Inflammatory macrophage treated with lipopolysaccharide for 4 hours (primary cell): ENCODE measurements at places on chromosomes 4 and X.
A peak's percentile ranks its signal among the peaks of the same experiment; 100 is the strongest.

DNA sequence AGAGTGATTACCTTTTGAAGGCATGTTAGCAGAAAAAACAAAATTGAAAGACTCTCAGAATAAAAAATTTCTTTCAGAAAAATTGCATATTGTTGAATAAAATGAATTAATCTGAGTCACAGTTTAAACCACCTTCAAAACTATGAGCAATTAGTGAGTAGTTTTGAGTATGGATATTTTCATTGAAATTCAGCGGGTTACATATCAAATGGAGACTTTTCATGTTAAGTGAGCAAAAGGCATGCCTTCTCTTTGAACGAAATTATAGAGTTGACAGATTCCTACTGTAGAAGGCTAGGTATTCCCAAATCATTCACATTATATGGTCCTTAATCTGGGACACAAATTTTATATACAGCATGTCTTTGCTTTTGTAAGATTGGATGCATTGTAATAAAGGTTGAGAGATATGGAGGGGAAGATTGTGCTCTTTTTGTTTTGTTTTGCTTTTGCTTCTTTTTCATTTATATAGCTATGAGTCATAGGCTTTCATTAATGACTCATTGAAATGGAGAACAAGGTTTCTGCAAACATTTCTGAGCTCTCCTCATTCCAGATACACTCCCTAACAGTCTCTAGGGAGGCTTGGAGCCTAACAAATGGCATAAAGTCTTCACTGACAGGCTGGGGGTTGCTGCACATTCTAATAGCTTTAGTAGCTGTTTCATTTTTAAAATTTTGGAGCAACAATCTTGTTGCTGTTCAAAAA lies 21.6 kb downstream of the PCDH18 start:
- DNase-seq = no peak

DNA sequence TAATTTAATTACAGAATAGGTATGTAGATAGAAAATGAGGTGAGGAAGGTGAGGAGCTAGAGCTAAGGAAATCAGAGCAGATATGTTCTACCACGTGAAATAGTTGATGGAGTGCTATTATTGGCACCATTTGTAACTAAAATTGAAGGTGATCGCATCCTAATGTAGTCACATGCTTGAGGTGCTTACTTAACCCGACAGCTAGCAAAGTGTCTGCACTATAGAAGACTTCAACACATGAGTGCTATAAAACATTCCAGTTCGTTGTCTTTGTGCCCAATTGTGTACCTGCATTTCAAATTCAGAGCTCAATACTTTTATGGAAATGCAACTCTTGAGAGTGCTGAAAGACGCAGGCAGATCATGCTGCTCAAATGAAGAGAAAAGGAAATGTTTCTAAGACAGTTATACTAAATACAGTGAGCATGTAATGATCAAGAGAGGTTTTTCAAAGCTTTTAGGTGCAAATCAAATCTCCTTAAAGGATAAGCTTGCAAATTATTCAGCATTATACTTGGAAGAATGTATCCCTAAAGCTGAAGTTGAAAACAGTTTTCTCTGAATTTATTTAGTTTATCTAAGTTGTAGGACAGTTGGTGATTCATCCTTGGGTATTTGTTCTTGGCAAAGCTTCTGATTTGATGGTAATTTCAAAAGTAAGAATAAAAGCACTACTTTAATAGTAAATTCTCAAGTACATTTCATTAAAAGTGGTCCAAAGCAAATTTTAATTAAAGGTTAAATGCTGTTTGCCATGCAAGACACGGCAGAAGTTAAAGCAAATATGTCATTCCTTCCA lies 223.9 kb upstream of the EPHA5 start:
- no peak for DNase-seq

- peak; percentile 32 for DNase-seq
Measured at GRCh38 chrX:7244405-7244804, 96.5 kb upstream of the PUDP start.

DNA sequence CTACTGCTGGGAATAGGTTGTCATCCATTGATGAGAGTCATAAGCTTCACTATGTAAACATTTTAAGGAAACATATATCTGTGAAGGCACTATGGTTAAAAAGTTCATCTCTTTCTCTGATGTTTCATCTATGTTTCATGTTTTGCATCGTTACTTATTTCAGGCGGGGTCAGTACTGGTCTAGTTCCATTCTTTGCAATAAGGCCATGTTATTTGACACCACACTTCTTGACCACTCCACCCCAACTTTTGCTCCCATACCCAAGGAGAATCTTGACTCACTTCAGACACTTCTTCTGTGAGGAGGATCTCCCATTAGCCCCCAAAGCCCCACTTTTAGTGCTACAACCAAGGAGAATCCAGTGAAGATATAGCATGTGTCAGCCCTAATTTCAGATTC lies 119.4 kb downstream of the GRIA3 start:
- DNase-seq = no peak

GRCh38 chr4:126306152-126306869 lies 991.6 kb downstream of the FAT4 start:
- no peak for DNase-seq

- no peak for DNase-seq
Measured at GRCh38 chrX:18755651-18756050, 48.2 kb downstream of the PPEF1 start.

- DNase-seq = no peak
Measured at GRCh38 chr4:106627051-106627450, 258.5 kb upstream of the GIMD1 start.

- no peak for DNase-seq
Measured at GRCh38 chr4:81215931-81216330, 909 bp upstream of the PRKG2 start.

- no peak for DNase-seq
Measured at GRCh38 chr4:6856391-6856790, 53.2 kb upstream of the TBC1D14 start.

DNA sequence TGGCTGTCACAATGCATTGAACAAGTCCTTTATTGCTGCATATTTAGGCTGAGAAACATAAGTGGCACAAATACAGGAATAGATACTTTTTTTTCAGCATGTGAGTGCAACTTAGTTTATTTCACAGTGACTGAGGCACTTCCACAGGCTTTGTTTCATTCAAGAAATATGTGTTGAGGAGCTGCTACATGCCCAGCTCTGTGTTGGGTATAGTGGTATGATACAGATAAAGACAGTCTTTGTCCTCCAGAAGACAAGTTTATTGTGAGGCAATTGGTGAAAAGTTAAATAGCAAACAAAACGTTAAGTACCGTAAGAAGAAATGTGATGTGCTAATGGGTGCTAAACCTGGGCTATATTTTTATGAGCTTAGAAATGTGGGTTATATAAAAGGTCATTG lies 186.4 kb downstream of the SPRY1 start:
- DNase-seq = no peak

DNA sequence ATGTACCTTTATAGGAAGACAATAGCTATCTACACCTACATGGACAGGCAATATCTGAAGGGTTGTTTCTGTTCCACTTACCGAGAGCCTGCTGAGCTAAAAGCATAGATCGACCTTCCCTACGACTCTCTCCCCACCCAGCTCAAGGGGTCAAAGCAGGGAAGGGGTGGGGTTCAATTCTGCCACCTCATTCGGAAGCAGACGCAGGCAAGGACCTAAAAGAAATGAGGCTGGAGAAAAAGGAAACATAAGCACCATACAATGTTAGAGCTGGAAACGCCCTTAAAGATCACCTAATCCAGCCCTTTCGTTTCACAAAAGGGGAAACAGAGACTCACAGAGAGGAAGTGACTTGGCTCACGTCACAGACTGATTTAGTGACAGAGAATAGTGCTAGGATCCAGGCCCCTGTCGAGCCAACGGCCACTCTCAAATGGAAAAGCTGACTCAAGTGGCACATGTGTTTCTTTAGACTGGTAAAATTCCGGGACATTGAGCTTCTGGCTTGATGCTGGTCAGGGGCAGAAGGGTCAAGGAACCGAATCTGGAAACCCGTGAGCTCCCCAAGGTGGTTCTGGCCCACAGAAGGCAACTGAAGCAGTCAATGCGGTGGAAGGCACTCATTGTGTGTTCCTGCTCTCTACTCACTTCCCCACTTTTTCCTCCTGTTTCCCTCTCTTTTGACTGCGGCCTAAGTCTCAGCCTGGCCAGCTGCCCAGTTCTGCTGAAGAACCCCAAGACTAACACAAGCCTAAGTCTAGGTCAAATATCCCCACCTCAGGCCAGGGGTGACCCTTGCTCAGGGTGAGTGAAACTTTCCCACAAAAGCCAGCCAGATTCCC lies 7.5 kb downstream of the SEPTIN6 start:
- DNase-seq = peak; percentile 91

GRCh38 chr4:151803246-151803645 lies 42.4 kb upstream of the GATB start:
- DNase-seq = no peak
